LNCaP clone FGC (cell line): ENCODE measurements at places on chromosomes 1 and 21.

DNA sequence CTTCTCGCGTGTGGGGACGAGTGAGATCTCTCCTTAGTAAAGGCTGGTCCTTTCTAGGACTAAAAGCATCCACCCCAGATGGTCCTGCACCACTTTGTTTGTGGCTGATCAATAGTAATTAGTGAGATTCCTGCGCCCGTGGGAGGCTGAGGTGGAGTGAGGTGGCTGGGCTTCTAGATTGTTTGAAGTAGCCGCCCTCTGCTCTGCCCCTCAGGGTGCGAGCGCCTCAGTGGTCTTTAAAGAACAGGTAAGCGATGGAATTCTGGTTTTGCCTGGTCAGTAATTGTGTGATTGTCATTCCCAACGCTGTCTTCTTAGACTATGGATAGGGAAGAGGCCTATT, 20.7 kb downstream of the PEX14 start:
- DNase-seq = no peak

GRCh38 chr1:89808441-89809117, 12.3 kb upstream of the LRRC8D start:
- DNase-seq = no peak

DNA sequence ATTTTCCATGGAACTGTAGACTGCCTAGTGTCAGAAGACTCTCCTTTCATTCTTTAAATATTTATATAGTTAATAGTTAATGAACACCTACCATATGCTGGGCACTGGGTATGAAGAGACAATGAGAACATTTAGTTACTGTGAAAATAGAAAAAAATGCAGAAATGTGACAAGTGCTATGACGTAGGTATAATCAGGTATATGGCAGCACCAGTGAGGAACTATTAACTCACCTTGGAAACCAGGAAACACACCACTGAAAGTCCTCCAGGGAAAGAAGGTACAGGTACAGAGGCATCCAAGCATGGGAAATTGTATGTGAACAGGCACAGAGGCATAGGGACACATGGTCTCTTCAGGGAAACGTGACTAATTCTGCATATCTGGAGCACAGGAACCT, 42.3 kb downstream of the DPT start:
- no peak for DNase-seq

DNA sequence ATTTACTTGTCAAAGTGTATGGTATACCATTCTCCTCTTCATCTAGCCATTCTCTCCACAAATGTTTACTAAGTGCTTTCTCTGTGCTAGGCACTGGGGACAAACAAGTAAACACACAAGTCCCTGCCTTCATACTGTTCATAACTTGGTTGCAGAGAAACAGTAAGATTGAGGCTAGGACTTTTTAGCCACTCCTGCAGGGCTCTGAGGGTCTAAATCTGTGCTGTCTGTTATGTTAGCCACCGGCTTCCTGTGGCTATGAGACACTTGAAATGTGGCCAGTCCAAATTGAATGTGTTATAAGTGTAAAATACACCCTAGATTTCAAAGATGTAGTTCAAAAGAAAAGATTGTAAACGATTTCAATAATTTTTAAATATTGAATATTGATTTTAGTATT, 50.2 kb downstream of the AZIN2 start:
- DNase-seq = no peak

GRCh38 chr21:33543505-33544129, 779 bp downstream of the SON start:
- no peak for DNase-seq

DNA sequence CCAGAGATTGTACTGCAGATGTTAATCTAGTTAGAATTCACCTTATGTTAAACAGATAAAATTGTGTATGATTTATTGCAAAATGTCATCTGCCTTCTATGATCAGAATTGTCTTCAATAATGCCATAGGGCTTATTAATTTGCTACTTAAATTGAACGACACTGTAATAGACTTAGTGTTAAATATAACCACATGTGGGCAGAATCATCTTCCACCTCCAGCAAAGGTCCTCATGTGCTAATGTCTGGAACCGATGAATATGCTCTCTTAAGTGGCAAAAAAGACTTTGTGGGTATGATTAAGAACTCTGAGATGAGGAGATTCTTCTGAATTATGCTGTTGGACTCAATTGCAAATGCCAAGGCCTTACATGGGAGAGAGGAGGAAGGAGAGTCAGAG, 4.3 kb downstream of the OR2T11 start:
- no peak for DNase-seq

GRCh38 chr1:153906396-153906795, 16.4 kb downstream of the GATAD2B start:
- no peak for DNase-seq

DNA sequence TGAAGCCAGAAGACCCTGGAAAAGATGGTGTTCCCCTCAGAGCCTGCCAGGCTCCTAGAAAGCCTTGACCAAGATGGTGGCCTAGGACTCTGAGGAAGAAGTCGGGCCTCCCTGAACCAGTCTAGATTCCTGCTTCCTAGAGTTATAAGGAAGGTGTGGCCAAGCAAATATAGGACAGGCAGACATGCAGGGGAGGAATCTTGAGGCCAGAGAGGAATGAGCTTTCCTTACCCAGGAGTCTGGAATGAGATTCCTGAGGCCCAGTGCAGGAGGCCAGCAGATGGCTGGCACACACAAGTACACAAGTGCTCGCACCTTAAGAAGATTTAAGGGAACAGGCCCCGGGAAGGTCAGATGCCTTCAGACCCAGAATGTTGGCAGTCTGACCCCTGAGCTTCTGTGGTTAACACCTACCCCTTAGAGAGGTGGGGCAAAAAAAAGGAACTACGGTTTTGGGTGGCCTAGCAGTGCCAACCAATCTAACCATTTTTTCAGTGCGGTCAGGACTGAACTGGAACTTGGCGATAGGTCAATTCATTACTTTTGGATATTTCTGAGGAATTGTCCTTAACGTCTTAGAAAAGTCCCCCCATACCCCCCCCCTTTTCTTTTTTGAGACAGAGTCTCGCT, 73.3 kb downstream of the MDM4 start:
- no peak for DNase-seq

GRCh38 chr1:36268981-36269380, 37.2 kb upstream of the SH3D21 start:
- peak; percentile 78 for DNase-seq

DNA sequence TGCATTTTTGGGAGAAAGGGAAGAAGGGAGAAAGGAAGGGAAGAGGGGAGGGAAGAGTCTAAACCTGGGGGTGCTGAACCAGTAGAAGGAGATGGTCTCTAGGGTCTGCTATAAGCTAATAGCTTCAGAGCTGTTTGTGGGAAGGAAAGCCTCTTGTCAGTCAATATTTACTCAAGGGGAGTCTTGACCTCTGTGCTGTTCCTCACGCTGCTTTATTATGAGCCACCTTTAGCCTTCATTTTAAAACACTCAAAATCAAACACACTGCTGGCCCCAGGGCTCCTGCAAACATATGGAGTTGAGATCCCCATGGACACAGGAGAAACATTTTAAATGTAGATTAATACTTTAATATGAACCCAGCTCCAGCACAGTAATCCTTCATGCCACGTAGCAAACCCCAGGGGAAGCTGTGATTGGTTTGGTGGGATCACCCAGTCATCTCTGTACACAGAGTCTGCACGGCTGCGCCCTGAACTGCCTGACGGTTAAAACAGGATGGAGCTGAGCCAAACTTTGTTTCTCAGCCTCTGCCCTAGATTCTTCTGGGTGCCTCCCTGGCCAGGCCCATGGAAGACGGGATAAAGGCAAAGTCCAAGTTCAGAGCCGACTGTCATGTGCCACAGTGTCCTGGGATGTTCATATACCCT, 40.2 kb upstream of the VWA5B1 start:
- peak; percentile 67 for DNase-seq
